ENCODE measurements at places on chromosomes 3 and 15. TPM values are rescaled to one million over a fixed set of nuclear protein-coding genes. Genes with fewer than 3 reads are reported as not detected.

Gene AMIGO3
- total RNA-seq, result not detected

Gene CYP8B1
- total RNA-seq, result 0.10 TPM

Gene SOX14
- not detected for total RNA-seq

- DNase-seq, result no peak
Observed at GRCh38 chr3:127732879-127733350, 60.2 kb downstream of the ABTB1 start.

DNA sequence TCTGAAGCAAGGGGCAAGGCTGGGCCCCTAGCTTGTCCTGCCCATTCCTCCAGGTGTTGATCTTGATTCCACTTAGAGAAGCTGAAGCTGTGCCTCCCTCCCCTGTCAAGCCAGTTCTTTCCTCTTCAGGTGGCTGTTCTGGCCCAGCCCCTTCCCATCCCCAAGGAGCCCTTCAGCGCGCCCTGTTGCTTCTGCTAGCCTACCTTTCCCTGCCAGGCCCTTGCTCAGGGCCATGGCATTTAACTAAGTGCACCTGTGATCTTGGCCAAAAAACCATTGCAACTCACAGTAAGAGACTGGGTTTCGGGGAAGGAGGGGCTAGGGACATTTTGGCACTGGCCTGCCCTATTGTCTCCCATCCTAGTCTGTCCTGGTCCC is 1.9 kb upstream of the WDR6 start:
- no peak for DNase-seq

Data from activated T-cell treated with anti-CD3 and anti-CD28 coated beads, Interleukin-2, amount 50 U/mL, for 4 hours (primary cell).